Type B pancreatic cell (in vitro differentiated cells): ENCODE measurements at places on chromosomes 1 and 21. TPM values are rescaled to one million over a fixed set of nuclear protein-coding genes. Genes with fewer than 3 reads are reported as not detected.

The LCE2B gene
- total RNA-seq = not detected in 2 replicates

The PM20D1 gene
- total RNA-seq = not detected in 2 replicates

The RNU1-2 gene
- total RNA-seq = 2,993 and 3,564 TPM in 2 replicates

The PADI2 gene
- 3.5 and 5.6 TPM in 2 replicates for total RNA-seq

The AGO1 gene
- 37.3 and 47.7 TPM in 2 replicates for total RNA-seq

The AADACL4 gene
- not detected in 2 replicates for total RNA-seq

The ABCD3 gene
- total RNA-seq = 55.1 and 67.4 TPM in 2 replicates

The S100A12 gene
- total RNA-seq = 0.62 TPM in 1 of 2 replicates, not detected in the other

The ELAPOR1 gene
- total RNA-seq = 25.6 and 27.4 TPM in 2 replicates

The RPS6KC1 gene
- total RNA-seq = 15.5 and 19.2 TPM in 2 replicates

The AKT3 gene
- 17.4 and 29.9 TPM in 2 replicates for total RNA-seq

The ADAMTS1 gene
- 34.9 and 77.3 TPM in 2 replicates for total RNA-seq

The FABP3 gene
- total RNA-seq = 16.4 and 18.8 TPM in 2 replicates

The TMEM79 gene
- total RNA-seq = 18.1 and 43.8 TPM in 2 replicates

The OLFML3 gene
- 7.5 and 30.5 TPM in 2 replicates for total RNA-seq

The LCE1F gene
- not detected in 2 replicates for total RNA-seq

The CATSPERE gene
- 0.50 and 1.1 TPM in 2 replicates for total RNA-seq

The LCE1B gene
- not detected in 2 replicates for total RNA-seq

The SPAG17 gene
- 1.3 and 5.6 TPM in 2 replicates for total RNA-seq

The JAK1 gene
- 54.8 and 57.2 TPM in 2 replicates for total RNA-seq

The TMPRSS3 gene
- total RNA-seq = 0.74 and 1.3 TPM in 2 replicates

The SPATC1L gene
- total RNA-seq = 18.5 and 24.7 TPM in 2 replicates

The FAM72B gene
- 2.8 and 4.9 TPM in 2 replicates for total RNA-seq

The HSF2BP gene
- 1.1 and 1.3 TPM in 2 replicates for total RNA-seq

The S100A7 gene
- 6.2 and 10.2 TPM in 2 replicates for total RNA-seq

The MX1 gene
- 9.8 and 34.8 TPM in 2 replicates for total RNA-seq

The SPRR5 gene
- not detected in 2 replicates for total RNA-seq

The HRNR gene
- total RNA-seq = not detected in 2 replicates

The HES5 gene
- total RNA-seq = 4.5 and 5.1 TPM in 2 replicates

The NR0B2 gene
- total RNA-seq = 6.8 and 7.2 TPM in 2 replicates

The BRDT gene
- total RNA-seq = not detected in 2 replicates

The NR1I3 gene
- total RNA-seq = not detected in 2 replicates

The PPIE gene
- total RNA-seq = 50.0 and 51.7 TPM in 2 replicates

The TNFRSF18 gene
- total RNA-seq = 0.38 TPM in 1 of 2 replicates, not detected in the other

The CD1D gene
- 0.24 and 0.29 TPM in 2 replicates for total RNA-seq

The CYYR1 gene
- total RNA-seq = 5.2 and 21.6 TPM in 2 replicates

The RHOU gene
- 81.1 and 121 TPM in 2 replicates for total RNA-seq

The GBP6 gene
- 0.14 and 0.29 TPM in 2 replicates for total RNA-seq

The ADORA1 gene
- total RNA-seq = 0.40 and 2.7 TPM in 2 replicates

The CACYBP gene
- 117 and 124 TPM in 2 replicates for total RNA-seq

The ATP6V1G3 gene
- 0.69 and 0.89 TPM in 2 replicates for total RNA-seq

The PLXNA2 gene
- 80.1 and 120 TPM in 2 replicates for total RNA-seq

The RO60 gene
- total RNA-seq = 56.1 and 90.5 TPM in 2 replicates

The PRAMEF5 gene
- total RNA-seq = not detected in 2 replicates

The SPRR2A gene
- 0.75 and 2.3 TPM in 2 replicates for total RNA-seq

The CCDC185 gene
- total RNA-seq = not detected in 2 replicates

The S100A4 gene
- 61.0 and 200 TPM in 2 replicates for total RNA-seq

The OLFM3 gene
- total RNA-seq = 3.8 TPM in 2 replicates

The FMN2 gene
- total RNA-seq = 2.4 and 4.3 TPM in 2 replicates

The PGLYRP4 gene
- 4.4 and 5.9 TPM in 2 replicates for total RNA-seq

The OR2T35 gene
- total RNA-seq = not detected in 2 replicates
